ENCODE measurements at places on chromosomes 1 and 21.

- DNase-seq = no peak
Observed at GRCh38 chr1:198639671-198640143, 867 bp downstream of the PTPRC start.

DNA sequence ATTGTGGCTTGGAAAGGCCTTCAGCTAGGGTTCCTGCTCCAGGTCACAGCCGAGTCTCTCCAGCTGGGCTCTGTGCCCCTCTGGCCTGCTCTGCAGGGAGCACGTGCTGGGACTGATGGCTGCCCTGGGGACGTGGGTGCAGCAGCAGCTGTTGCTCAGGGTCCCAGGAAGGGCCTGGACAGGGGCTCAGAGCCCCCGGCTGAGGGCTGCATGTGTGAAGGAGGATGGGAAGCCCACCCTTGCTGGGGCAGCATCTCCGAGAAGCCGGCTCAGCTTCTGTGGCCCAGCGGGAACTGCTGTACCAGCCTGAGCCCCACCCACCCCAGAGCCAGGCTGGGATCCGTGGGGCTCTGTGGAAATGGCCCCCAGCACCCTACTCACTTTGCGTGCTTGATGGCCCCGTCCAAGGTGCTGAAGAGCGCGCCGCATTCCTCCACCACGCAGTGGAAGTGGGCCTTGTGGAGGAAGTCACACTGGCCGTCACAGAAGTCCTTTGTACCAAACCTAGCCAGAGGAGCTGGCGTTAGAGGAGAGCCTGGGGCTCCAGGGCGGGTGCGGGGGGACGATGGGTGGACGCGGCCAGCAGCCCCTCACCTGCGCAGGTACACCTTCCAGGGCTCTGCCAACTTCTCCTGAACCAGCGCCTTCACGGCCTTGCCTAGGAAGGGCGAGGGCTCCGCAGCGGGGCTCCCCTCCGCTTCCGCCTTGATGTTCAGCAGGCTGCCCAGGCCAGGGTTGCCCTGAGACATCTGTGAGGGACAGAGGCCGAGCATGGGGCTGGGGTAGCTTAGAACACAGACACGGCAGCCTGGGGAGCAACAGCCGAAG lies 147.5 kb downstream of the CASZ1 start:
- DNase-seq = no peak

DNA sequence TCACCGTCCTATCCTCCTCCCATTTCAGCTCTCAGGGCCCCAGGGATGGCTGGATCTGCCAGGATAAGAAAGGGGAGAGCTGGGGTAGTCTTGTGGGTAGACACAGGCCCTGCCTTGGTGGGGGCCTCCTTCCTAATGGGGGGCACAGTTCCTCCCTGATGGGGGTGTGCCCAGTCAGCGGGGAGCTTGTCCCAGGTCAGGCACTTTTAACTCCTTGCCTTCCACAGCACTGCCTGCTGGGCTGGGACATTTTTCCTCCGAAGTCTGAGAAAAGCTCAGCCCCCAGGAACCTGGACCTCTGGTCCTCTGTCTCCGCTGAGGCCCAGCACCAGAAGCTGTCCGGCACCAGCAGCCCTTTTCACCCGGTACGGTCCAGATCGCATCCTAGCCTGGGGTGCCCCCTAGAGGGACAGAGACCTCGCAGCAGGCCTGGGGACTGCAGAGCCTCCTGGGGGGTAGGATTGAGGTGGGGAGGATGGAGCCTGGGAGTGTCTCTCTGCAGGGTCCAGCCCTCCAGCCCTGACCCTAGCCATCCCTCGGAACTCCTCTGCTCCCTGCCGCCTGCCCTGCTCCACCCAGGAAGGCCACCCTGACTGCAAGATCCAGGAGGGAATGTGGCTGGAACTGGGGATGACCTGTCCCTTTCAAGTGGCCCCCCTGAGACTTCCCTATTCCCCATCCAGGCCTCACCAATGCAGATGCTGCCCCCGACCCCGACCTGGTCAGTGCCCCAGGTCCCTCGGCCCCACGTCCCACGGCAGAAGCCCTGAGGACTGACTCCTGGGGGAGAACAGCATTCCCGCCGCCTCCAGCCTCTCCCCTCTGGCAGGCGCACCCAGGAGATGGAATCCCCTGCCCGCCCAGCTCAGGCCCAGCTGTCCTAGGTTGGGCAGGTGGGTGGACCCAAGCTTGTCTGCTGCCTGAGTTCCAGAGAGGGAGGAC lies 12.0 kb downstream of the MIIP start:
- no peak for DNase-seq

GRCh38 chr1:93573940-93574469 lies 107.6 kb downstream of the BCAR3 start:
- no peak for DNase-seq

DNA sequence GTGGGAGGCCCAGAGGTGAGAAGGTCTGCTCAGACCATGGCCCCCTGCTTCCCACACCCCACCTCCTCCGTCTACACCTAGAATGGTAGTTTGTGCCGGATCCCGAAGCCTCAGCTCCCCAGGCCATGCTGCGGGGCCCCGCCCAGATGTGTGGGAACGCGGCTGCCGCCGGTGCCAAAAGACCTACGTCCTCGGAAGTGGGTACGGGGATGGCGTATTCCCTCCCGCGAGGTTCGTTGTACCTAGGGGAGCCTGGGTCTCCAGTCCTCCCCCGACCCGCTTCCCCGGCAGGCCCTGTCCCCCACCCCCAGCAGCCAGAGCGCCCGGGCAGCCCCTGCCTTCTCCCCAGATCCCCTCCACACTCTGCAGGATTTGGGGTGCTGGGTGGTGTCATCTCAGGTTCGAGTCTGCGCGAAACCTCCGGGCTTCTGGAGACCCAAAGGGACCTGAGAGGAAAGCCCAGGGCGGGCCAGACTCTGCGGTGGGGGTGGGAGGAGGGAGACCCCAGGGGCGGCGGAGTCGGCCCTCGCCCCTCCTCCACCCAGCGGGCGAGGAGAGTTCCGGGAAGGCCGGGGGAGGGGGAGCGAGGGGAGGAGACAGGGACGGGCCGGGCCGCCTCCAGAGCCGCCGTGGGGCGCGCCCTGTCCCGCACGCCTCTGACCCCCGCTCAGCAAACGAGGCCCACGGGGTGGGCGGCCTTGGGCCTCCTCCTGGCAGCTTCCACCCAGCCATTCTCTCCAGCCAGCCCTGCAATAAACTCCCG lies 6.2 kb upstream of the PRDM16 start:
- no peak for DNase-seq

- DNase-seq = no peak
Observed at GRCh38 chr1:41765152-41765551, 153.6 kb downstream of the HIVEP3 start.

DNA sequence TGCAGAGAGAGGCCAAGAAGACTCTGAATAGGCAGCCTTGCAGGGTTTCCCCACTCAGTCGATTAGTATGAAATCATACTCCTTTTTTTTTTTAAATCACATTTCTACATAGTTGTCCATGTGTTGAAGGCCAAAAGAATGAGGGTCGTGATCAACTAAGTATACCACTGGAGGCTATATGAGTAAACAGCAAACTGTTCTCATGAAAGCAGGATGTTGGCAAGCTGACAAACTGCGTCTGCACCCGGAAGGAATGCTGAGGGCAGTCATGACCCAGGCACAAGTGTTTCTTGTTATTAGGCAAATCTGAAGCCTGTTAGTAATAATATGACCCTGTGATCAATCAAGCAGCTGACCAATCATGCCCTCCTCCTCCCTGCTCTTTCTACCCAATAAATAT lies 213.2 kb downstream of the USH2A start:
- no peak for DNase-seq

- DNase-seq = no peak
Observed at GRCh38 chr1:17535300-17535936, 4.1 kb upstream of the ARHGEF10L start.

DNA sequence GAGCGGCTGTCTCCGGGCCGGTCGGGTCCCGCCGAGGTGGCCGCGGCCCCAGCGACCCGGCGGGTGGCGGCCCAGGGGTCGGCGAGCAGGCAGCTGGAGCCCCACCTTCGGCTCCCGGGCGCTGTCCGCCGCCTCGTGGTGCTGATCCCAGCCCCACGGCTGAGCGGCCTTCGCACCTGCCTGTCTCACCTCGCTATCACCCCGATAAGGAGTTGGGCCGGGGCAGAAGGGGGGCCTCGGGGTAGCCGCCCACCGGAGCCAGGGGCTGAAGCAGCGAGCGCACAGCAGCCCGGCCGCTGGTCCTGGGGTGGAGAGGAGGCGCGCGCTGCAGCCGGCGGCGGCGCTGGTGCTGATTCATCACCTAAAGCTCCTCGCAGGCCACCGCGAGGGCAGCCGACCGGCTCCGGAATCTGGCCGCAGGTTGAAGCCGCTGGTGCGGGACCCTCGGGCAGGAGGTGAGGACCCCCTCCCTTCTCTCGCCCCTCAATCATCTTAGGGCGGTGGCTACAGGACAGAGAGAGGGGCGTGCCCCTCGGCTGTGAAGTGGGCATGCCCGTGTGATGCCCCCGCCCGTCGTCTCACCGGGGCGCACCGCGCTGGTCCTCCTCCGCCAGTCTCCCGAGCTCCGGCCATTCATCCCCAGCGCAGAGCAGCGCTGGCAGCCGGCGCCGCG lies 575 bp downstream of the TRIM67 start:
- no peak for DNase-seq

DNA sequence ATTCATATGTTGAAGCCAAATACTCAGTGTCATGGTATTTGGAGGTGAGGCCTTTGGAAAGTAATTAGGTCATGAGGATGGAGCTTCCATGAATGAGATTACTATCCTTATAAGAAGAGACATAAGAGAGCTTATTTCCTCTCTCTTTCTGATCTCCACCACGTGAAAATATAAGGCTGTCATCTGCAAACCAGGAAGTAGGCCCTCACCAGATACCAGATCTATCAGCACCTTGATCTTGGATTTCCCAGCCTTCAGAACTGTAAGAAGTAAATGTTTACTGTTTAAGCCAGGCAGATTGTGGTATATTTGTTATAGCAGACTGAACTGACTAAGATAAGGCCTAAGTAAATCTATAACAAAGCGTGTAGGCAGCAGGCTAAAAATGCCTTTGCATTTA lies 25.3 kb downstream of the RBM11 start:
- no peak for DNase-seq

- DNase-seq = no peak
Observed at GRCh38 chr1:21175670-21176581, 771 bp downstream of the EIF4G3 start.

- DNase-seq = no peak
Observed at GRCh38 chr1:56939209-56939608, 26.6 kb downstream of the C8B start.

DNA sequence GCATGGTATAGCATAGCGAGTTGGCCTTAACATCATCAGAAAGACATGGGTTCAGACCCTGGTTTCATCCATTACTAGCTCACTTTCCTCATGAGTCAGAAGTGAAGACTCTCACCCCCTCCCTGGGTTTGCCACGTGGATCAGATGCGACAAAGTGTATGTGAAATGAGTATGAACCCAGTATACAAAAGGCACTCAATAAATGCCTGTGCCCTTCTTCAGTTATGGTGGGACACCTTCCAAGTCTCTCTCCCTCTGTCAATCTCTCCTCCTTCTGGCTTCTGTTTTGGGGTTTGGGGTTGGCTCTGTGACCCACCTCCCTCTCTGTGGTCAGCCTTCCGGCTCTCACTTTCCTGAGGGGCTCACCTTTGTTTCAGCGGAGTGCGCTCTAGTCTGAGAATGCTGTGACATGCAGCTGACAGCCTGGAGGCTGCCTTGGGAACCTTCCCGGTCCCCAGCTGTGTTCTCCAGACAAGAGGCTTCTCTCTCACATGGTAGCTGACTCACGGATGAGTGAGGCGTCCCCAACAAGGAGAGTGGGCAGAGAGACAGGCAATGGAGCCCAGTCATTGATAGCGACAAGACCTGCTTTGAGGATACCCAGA lies 155.0 kb upstream of the EDN2 start:
- no peak for DNase-seq

- no peak for DNase-seq
Observed at GRCh38 chr1:56200896-56201295, 378.5 kb downstream of the PLPP3 start.

- no peak for DNase-seq
Observed at GRCh38 chr1:30698401-30698981, 24.9 kb downstream of the MATN1 start.

DNA sequence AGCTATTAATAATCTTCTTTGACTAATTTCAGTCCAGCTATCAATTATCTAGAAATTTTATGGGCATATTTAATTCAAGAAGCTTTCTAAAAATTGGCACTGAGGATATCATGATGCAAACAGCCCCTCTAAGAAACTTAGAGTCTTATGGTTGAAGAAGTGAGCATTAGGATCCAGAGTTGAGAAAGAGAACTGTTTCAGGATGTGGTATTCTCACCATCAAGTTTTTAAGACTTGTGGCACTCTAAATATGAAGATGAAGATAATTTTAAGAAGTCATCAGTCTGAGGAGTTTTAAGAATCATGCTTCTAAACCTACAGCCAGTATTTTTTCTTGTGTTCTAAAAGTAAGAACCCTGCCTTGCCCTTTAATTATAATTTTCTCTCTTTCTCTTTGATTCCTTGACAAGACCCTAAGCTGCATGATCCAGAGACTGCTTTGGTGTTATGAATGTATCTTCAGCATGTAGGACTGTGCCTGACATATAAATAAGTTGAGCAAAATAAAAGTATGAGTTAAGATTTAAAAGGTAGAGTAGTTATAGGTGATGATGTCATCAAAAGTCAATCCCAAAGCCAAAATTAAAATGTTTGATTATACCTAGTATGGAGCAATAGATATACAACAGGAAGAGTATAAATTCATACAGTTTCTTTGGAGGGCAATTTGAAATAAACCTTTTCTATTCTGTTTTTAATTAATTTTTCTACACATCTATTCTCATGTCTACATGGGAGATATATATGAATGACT lies 39.1 kb downstream of the RPS6KC1 start:
- DNase-seq = no peak

DNA sequence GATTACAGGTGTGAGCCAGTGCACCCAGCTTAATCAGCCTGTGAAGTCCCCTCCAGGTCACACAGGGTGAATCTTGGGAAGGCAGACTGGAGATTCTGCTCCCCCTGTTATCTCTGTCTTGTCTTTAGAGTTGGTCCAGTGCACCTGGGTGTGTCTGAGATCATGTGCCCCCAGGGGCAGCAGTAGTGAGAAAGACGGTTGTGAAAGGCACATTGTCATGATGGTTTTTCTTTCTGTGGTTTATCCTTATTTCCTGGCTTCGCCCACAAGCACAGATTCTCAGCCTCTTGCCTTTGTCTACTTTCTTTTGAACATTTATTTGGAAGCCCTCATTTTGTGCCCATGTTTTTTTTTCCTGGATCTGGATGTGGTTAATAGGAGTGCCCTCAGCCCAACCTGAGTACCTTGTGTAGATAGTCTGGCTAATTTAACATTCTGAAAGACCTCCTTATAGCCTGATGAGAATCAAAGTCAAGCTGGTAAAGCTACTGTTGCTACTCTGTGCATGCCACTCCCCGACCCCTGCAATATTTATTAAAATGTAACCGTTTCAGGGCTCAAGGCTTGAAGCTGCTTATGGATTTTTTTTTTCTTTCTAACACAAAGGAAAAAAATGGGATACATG lies 23.7 kb downstream of the UCK2 start:
- no peak for DNase-seq

GRCh38 chr1:108972951-108973350 lies 9.7 kb upstream of the CLCC1 start:
- DNase-seq = no peak

GRCh38 chr21:34905218-34905537 lies 143.9 kb downstream of the RUNX1 start:
- no peak for DNase-seq

Data from cerebellar nuclear complex (tissue), 1 donor.